ENCODE measurements at places on chromosomes 1 and 21.

- no peak for DNase-seq
Observed at GRCh38 chr1:108962681-108963051, 618 bp downstream of the CLCC1 start.

- no peak for DNase-seq
Observed at GRCh38 chr21:26813426-26813998, 31.7 kb downstream of the ADAMTS1 start.

DNA sequence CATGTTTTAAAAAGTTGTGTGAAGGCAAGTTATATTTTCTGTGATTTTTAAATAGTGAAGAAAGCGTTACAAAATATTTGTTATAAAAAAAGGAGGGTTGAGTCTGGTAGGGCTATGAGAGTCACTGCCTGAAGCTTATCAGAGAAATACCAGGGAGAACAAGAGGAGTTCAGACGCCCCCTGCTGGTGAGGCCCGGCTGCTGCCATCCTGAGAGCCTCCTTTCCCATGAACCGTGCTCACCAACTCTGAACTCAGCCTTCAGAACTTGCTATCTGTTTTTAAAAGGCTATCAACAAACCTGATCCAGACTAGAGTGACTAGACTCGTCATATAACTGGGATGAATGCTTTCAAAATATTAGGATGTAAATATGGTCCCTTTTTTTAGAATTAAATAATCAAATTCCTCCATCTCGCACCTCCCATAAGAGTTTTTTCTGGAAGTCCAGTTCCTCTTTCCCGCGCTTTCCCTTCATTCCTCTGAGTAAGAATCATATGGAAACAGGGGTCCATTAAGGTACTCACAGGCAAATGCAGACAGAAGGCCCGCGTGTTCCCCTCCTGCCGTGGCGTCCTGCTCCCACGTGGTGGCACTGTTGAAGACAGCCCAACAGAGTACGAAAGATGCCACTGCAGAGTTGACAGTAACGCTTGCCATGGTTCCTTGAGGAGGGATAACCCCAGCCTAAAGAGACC is 26.2 kb upstream of the SPATA6 start:
- peak; percentile 52 for DNase-seq

- DNase-seq, result no peak
Observed at GRCh38 chr1:18798946-18799345, 60.5 kb downstream of the TAS1R2 start.

GRCh38 chr1:77120950-77121349 is 98.3 kb downstream of the PIGK start:
- no peak for DNase-seq

- no peak for DNase-seq
Observed at GRCh38 chr1:245692318-245692717, 537.5 kb downstream of the KIF26B start.

DNA sequence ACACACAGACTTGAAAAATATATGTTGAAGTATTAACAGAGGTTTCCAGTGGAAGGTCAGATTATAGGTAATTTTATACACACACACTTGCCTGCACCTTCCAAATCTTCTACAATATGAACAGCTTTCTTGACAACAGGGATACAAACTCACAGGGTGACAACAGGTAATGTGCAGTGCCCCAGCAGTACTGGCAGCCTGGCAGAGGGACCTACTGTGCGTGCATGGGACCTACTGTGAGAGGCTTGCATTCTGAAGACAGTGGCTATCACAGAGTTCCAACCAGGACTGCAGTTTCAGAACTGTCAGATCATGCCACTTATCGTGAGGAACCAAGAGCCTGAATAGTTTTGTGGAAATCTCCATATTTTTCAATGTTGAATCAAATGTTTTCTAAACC is 3.8 kb downstream of the SCYL3 start:
- DNase-seq, result no peak

- DNase-seq, result no peak
Observed at GRCh38 chr21:24436236-24436635, 1171.0 kb downstream of the MRPL39 start.

GRCh38 chr1:204223129-204223860 is 9.5 kb upstream of the GOLT1A start:
- no peak for DNase-seq

DNA sequence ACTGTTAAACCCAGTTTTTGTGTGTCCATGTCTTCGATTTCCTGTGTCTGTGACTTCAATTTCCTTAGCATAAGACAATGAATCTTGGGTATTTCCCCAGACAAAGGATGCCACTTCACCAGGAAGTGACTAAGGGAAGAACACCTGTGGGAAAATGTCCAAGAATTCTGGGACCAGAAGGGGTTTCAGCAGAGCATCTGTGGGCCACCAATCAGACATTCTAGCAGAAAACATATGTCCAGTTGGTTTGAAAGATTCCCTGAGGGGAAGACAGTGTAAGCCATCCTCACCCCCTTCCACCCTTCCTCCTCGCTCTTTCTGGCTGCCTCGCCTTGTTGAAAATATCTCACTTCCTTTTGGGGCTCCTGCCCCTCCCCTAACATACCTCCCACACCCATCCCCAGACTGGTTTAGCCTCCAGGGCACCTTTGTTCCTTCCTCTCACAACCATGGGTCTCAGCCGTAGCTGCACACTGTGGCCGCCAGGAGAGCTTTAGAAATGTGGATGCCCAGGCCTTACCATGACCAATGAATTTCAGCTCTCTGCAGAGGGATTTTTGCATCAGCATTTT is 25.5 kb upstream of the IFNAR1 start:
- DNase-seq, result no peak

DNA sequence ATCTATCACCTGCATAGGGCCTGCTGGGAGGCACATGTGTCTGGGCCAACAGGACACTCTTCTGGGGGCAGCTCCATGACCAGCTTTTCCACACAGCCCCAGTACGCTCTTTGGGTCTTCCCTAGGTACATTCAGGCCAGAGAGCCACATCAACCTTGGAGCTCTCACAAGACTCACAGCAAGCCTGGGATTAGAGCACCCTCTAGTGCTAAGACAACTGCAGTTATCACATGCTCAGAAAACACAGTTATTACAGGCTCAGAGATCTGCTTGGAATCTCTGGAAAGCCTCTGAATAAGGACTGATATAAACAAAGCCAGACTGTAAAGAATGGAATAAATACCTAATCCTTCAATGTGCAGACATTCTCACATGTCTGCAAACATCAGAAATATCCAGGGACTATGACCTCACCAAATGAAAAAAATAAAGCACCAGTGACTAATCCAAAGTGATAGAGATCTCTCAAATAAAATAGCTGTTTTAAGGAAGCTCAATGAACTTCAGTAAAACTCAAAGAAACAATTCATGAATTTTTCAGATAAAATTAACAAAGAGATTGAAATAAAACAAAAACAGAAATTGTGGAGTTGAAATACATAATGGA is 563.9 kb upstream of the NR5A2 start:
- DNase-seq, result peak; percentile 15

DNA sequence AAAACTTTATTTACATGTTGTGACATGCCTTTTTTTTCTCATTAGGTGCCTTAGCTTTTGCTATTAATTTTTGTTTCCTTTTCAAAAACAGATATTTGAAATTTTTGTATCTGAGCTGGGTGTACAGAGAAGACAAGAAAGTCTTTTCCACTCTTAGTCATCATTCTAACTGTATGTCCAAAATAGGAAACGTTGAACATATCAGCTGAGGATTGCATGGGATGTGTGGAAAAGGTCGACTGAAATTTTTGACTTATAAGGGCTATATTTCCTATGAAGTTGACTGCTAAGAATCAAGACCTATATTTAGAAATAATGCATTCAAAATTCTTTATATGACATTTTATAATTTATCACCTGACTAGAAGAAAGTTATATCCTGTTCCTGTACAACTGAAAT is 270.0 kb upstream of the ZRANB2 start:
- DNase-seq, result no peak

DNA sequence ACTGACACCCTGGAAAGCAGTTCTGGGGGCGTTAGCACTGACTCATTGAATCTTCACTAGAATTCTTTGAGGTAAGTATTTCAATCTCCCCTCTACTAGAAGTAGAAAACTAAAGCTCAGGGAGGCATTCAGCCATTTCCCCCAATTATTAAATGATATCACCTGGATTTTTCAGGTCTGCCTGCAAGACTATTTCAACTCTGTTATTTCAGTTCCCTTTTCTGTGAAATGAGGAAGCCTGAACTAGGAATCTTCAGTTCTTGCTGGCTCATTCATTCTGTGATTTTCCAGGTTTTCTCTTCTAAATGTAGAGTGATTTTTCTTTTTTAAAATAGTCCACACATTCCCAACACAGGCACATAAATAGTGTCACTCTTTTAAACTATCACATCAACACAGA is 337.0 kb upstream of the NR5A2 start:
- no peak for DNase-seq

DNA sequence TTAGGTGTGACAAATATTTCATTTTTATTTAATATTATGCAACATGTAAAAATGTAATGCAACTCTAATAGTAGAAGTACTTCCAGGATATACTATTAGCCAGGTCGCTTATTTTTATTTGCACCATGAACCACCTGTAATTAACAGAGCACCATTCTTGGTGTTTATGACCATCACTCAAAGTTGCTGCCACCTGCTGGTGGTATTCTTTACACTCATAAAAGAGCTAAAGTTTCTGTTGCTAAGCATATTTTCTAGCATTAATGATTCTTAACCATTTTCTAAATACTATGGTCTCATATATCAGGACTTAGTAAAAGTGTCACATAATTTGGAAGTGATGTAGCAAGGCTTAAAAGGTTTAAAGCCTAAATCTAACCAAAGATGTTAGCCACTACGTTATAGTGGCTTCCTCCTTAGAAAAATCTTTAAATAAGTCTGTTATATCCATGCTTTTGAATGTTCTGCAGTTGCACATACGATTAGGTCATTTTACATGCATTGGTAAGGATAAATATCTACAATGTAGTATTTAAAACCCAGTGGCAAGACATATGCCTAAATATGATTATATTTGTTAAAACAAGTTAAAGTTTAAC is 244.5 kb downstream of the NEGR1 start:
- DNase-seq, result peak; percentile 13

GRCh38 chr1:62426237-62426636 is 10.6 kb upstream of the USP1 start:
- no peak for DNase-seq

DNA sequence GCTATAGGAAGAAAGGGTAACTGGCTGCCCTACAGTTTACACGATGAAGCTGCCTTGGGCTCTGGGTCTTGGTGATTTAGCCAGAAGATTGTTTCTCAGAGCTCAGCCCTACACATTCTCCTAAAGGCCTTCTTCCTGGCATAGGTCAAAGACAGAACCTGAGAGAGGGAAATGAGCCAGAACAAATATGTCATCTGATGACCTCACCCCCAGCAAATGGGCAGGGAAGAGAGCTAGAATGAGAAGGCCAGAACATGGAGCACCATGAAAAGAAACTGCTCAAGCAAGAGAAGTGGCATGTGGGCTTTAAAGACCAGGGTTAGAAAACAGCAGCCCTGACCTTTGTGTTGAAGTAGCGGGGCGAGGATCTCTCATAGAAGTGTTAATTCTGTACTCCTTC is 5.5 kb upstream of the ILDR2 start:
- DNase-seq, result no peak

- DNase-seq, result no peak
Observed at GRCh38 chr1:6123083-6123482, 57.0 kb downstream of the CHD5 start.

DNA sequence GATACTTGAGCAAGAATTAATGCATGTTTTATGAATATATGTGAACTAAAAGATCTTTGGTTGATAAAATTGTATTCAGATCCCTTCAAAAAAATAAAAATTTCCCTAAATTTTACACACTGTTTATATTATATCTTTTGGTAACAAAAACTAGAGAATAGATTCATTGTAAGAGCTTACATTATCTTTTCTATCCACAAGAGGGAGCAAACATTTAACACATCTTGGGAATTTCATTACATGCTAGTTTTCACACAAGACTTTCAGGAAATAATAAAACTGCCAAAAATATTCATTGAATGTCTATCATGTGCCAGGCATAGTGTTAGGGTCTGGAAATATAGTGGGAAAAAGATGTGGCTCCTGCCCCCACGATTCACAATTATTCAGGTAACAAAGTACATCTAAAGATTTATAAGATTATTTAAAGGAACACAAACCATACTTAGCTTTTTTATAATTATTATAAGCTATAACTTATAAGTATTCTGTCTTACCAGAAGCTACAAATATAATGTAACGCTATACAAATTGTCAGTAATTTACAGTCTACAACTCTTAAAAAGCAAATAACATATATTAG is 30.6 kb downstream of the FAF1 start:
- DNase-seq, result peak; percentile 7

DNA sequence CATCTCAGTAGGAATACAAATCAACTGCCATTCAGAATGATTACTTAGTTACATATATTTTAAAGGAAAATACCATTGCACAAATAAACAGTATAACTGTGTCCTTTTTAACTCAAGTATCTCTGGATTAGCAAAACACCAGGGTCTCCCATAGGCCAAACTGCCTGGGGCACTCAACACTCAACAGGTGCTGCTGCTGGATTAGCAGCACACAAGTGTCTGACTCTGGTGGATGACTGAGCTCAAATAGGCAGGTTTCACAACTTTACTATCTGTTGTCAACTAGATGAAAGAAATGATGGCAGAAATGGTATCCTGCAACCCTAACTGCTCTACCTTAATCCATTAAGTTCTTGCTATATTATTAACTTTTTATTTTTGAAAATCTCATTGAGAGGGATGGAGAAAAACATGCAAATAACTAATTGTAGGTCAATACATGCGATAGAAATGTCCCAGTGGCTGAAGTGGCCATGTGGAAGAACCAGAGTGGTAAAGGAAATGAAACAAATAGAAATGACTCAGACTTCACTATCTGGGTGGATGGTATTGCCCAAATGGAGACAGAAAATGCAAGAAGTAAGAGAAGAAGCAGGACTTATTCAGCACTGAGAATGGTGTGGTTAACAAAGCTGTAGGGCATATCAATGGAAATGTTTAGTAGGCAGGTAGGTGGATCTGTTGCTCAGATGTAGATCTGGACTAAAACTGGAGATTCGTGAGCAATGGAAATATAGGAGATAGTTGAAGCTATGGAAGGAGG is 90.8 kb upstream of the CCDC190 start:
- DNase-seq, result no peak

- DNase-seq, result no peak
Observed at GRCh38 chr1:157958263-157958662, 35.2 kb upstream of the KIRREL1 start.

DNA sequence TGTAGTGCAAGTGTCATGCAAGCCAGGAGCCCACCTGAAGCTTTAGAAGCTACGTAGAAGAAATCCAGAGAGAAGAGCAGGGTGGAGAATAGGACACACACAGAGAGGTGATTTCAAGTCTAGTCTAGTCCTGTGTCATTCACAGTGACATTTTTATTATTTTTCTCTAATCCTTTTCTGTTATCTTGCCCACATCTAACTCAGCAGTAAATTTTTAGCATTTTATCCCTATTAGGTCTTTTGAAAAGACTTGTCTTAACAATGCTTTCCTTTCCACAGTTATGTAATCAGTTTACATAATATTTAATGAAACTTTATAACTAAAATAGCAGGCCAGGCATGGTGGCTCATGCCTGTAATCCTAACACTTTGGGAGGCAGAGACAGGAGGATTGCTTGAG is 198.6 kb downstream of the ADGRL2 start:
- no peak for DNase-seq

GRCh38 chr1:38308780-38309179 is 262.2 kb upstream of the POU3F1 start:
- DNase-seq, result no peak

- no peak for DNase-seq
Observed at GRCh38 chr1:159884296-159884695, 15.7 kb downstream of the CFAP45 start.

GRCh38 chr1:18413541-18414305 is 67.0 kb upstream of the KLHDC7A start:
- no peak for DNase-seq

- DNase-seq, result no peak
Observed at GRCh38 chr21:43333298-43334062, 93.5 kb downstream of the SIK1 start.

- DNase-seq, result no peak
Observed at GRCh38 chr1:32337855-32338636, 2.0 kb upstream of the MARCKSL1 start.
